RPMI8226 (cell line): ENCODE measurements at places on chromosomes 3 and 15.

GRCh38 chr3:20760981-20761380, 575.0 kb upstream of the SGO1 start:
- DNase-seq: no peak

DNA sequence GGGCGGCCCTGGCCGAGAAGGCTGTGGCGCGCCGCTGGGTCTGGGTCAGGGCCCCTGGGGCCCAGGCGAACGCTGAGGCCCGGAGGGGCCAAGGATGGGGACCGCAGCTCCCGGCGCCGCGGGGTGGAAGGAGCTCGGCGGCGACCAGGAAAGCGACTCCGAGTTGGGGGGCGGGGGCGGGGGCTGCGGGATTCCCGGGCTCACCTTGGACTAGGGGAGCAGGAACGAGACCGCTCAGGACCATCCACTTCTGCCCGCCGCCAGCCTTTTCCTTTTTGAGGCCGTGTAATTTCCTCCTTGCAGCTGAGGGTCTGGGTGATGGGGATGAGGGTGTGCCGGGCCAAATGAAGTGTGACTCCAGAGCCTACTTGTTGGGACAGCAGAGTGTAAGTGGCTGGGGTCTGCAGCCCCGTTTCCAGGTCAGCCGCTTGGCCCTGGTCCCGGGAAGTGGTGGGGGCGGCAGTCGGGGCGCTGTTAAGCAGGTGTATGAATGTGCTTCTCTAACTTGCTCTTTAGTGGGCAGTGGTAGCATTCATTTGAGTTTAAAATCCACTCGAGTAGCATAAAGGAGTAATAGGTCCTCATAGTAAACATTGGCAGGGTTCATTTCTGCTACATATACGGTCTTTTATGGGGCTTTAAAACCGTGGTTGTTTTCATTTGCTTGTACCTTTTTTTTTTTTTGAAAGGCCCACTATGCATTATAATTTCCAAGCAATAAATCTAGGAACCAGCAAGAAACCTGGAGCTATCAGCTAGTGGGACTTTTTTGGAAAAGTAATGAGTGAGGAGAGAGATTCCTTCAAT, 717 bp downstream of the PXK start:
- peak; percentile 47 for DNase-seq

- no peak for DNase-seq
These were observed 164.6 kb downstream of the SUCLG2 start for GRCh38 chr3:67489816-67490215.

GRCh38 chr15:31361764-31362515, 35.3 kb downstream of the KLF13 start:
- DNase-seq: no peak

- DNase-seq: no peak
These were observed 180.6 kb downstream of the PDE8A start for GRCh38 chr15:85162237-85162636.

- no peak for DNase-seq
These were observed 70.7 kb upstream of the FRMD4B start for GRCh38 chr3:69456631-69457030.

GRCh38 chr3:184227481-184227935, 1.9 kb upstream of the VWA5B2 start:
- DNase-seq: peak; percentile 63

- no peak for DNase-seq
These were observed 199.8 kb downstream of the UBE2E2 start for GRCh38 chr3:23402728-23403492.
